ENCODE measurements at places on chromosomes 12 and 14. TPM values are rescaled to one million over a fixed set of nuclear protein-coding genes. Genes with fewer than 3 reads are reported as not detected.

Gene RFLNA
- total RNA-seq = not detected

DNA sequence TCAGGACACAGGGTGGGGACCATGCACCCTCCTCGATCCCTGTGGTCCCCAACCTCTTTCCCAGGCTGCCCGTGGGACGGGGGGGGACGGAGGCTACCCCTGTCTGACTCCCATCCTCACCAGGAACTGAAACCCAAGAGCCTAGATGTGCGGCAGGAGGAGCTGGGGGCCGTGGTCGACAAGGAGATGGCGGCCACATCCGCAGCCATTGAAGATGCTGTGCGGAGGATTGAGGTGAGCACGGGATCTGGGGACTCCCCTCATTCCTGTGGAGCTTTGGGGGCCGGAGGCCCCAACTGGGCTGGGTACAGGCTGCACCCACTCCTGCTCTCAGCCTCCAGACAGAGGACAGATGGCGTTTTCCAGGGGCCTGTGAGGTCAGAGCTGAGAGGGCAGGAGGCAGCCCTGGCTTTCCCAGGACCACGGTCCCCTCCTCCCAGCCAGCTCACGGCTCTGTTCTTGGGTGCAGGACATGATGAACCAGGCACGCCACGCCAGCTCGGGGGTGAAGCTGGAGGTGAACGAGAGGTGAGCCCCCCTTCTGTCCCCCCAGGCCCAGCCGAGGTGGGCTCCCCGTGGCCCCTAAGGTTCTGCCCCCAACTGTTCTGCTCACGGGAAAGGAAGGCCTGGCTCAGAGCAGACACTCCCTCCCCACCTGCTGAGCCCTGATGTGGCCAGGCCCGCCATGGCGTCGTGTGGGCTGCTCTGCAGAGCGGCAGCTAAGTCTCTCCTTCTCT lies 24.2 kb downstream of the HIP1R start:
- H3K4me1 ChIP-seq = peaks cover 51% of the 10 kb centered on the region
- no peak for DNase-seq
- H3K36me3 ChIP-seq = peaks cover 3% of the 10 kb centered on the region

DNA sequence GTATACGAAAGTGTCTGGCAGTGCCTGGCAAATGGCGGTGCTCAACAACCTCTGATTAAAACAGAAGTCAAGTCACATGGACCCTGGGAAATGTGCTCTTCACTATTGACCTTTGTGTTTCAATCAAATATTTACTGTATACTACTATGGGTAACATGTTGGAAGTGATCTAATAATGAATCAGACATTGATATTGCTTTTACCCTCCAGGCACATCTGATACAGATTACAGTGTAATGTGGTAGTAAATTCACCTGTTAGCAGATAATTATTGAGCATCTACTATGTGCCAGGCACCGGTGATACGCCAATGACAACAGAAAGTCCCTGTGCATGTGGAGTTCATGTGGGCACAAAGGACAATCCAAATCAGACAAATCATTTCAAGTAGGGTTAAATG lies 63.1 kb downstream of the STON2 start:
- no peak for DNase-seq
- no peaks in the 10 kb centered on the region for H3K36me3 ChIP-seq
- H3K4me3 ChIP-seq = no peak overlapping the region
- no peaks in the 10 kb centered on the region for H3K27me3 ChIP-seq

Gene GNPTAB
- total RNA-seq = 19.4 TPM

Gene BEST3
- not detected for total RNA-seq

Measured in HepG2 (cell line).